BJ (cell line): ENCODE measurements at places on chromosomes 11 and 22.

DNA sequence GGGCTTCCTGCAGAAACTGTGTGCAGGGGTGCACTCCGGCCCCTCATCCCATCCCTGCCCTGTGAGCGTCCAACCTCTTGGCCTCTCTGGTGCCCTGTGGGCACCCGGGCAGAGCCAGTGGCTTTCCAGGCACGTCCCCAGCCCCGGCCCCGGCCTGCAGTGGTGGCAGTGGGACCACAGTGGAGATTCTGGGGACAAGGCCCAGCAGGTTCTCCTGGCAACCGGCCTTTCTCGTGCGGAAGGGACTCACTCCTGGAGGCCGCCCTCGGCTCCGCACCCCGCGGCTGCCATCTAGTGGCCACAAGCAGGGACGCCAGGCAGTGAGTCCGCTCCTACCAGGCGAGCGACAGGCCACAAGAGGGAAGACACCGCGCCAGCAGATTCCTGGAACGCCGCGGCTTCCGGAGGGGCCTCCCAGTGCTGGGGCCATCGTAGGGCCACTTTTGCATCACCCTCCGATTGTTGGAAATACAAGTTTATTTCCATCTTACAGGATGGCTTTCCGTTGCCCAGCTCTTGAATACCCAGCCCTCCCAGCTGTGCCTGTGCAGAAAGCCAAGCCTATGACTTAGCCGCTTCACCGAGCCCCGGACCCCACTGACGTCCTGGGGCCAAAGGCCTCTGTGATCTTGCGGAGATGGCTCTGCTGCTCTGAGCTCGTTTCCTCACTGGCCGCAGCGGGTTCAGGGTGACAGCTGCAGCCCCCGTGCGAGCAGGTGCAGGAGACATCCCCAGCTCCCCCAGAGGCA is 357.3 kb downstream of the CTTN start:
- peak; percentile 4 for DNase-seq

DNA sequence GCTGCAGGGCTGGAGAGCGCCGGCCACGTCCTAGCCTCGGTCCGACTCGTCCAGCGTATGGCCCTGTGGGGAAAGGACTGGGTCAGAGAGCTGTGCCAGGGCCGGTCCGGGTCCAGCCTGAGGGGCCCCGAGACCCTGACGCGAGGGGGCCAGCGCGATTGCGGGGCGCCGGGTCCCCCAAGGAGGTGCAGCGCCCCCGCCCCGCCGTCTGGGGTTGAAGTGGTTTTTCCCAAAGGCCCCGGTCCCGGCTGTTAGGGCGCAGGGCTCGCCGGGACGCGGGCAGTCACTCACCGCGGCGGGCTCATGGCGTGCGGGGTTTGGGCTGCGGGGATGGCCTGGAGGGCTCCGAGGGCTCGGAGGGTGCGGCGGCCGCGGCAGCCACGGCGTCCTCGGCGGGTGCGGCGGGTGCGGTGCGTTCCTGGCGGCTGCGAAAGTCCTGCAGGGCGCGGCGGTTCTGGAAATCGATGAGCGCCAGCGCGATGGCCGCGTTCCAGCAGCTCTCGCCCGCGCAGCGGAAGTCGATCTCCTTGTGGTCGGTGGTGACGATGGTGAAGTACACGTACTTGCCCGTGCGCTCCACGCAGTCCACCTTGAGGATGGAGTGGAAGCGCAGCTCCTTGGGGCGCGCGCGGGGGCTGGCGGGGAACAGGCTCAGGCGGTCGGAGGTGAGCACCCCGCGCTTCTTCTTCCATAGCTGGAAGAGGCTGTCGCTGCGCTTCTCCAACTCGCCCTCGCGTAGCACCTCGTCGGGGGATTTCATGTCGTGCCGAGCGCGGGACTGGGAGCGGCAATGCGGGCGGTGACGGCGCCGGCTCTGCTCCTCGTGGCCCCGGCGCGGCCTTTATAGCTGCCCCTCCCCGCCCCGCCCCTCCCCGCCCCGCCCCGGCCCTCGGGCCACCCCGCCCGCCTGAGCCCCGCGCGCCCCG is at the start of gene PHLDA2:
PHLDA2 (minus strand) TSS at position 816 of the 926 bp plus-strand sequence; CDS start at position 760, 56 bp downstream.
- DNase-seq, result no peak

DNA sequence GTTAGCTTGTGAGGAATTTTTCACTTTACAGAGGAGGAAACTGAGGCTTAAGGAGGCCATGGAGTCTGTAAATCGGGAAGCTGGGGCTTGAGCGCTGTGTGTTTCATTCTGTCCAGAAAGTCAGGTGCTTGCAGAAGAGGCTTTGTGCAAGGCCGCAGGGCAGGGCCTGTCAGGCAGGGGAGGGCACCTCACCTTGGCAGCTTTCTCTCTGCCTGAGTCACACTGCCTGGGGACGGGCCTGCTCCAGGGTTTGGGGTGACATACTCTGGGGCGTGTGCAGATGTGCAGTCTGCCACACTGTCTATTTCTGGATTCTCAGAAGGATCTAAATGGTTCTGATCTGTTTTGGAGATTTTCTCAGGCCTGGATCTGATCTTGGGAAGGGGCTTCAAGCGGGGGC is 8.4 kb downstream of the INCENP start:
- DNase-seq, result no peak

- DNase-seq, result no peak
Observed at GRCh38 chr11:31807799-31808667, 3.1 kb downstream of the PAX6 start.

DNA sequence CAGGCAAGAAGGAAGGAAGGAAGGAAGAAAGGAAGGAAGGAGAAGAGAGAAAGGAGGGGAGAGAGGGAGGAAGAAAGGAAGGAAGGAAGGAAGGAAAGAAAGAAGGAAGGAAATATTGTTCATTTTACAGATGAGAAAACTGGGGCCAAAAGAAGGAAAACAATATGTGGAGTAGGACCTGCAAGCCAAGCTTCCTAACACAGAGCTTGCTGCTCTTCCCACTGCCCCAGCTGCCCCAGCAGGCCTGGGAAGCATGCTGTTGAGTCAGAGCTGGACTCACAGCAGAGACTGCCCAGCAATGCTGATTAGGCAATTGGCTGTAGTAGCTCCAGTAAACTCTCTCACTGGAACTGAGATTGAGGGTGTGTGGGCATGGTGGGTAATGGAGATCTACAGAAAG is 42.6 kb upstream of the SMCO4 start:
- peak; percentile 19 for DNase-seq

DNA sequence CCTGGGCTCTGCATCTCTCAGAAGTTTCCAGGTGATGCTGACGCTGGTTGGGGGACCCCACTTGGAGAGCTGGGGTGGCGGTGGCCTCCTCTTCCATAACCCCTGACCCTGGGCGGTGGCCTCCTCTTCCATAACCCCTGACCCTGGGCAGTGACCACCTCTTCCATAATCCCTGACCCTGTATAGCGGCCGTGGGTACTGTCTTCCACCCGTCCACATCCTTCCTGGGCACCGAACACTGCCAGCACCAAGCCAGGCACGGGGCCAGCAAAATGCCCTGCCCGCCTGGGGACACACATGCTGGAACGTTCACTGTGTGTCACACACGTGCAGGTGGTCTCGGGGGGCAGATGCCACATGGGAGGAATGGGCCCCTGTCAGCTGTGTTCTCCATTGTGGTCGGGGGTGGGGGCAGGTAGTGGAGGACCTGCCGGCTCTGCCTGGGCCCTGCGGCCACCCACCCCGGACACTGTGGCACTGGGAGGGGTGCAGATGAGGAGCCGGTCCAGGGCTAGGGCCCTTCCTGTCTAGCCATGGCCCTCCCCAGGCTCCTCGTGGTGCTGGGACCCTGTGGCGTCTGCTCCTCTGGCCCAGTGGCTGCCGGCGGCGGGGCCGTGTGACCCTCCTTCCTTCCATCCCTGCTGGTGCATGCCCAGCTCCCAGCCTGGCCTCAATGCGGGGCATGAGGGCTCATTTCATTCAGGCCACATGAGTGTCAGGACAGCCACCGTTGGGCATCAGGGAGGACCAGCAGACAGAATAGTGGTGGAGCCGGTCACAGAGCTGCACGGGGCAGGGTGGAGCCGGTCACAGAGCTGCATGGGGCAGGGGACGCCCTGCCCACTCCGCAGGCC is 10.8 kb downstream of the BRSK2 start:
- no peak for DNase-seq

GRCh38 chr11:119356349-119357031 is 10.0 kb upstream of the MFRP start:
- no peak for DNase-seq

- no peak for DNase-seq
Observed at GRCh38 chr11:66492161-66492865, 12.1 kb downstream of the DPP3 start.

- DNase-seq, result no peak
Observed at GRCh38 chr22:27667121-27667843, 134.3 kb downstream of the MN1 start.

DNA sequence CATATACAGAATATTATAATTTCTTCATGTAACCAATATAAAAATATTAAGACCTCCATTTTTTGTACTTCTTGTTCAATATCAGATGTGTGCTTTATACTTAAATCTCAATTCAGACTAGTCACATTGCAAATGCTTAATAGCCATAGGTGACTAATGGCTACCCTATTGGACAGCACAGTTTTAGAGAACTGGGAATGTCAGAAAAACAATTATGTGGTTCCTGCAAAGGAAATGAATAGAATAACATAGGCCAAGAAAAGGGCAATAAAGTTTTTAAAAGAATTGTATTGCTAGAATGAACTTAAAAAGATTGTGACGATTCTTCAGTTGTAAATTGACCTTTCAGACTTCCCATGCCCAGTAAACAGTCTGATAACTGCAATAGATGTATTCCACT is 843.0 kb downstream of the METTL15 start:
- no peak for DNase-seq

GRCh38 chr11:79066456-79067351 is 374.1 kb downstream of the TENM4 start:
- no peak for DNase-seq

- DNase-seq, result no peak
Observed at GRCh38 chr11:47766509-47767227, 473 bp downstream of the FNBP4 start.

- DNase-seq, result no peak
Observed at GRCh38 chr22:20948450-20948849, 18.6 kb upstream of the AIFM3 start.

DNA sequence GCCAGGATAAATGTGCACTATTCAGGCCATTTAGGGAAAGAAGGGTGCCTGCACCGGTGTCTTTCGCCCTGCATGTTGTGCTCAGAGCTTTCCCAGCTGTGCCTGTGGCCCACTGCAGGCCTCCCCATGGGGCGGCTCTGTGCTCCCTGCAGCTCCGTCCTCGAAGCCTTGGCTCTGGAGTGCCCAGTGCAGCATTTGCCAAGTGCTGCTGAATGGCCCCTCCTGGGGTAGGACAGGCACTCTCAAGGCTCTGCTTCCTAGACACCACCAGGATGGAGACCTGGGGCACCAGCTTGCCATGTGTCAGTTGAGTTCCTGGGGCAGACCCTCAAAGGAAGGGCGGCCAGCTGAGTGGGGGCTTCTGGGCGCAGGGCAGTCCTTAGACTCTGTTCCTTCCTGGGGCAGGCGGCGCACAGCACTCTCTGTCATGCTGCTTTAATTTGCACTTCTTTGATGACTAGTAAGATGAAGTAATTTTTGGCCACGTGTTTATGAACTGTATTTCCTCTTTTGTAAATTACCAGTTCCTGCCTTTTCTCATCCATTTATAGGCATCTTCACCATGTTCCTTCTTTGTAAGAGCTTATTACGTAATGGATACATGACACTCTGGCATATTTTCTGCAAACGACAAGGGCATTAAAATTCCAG is 32.1 kb upstream of the GNB1L start:
- peak; percentile 81 for DNase-seq

DNA sequence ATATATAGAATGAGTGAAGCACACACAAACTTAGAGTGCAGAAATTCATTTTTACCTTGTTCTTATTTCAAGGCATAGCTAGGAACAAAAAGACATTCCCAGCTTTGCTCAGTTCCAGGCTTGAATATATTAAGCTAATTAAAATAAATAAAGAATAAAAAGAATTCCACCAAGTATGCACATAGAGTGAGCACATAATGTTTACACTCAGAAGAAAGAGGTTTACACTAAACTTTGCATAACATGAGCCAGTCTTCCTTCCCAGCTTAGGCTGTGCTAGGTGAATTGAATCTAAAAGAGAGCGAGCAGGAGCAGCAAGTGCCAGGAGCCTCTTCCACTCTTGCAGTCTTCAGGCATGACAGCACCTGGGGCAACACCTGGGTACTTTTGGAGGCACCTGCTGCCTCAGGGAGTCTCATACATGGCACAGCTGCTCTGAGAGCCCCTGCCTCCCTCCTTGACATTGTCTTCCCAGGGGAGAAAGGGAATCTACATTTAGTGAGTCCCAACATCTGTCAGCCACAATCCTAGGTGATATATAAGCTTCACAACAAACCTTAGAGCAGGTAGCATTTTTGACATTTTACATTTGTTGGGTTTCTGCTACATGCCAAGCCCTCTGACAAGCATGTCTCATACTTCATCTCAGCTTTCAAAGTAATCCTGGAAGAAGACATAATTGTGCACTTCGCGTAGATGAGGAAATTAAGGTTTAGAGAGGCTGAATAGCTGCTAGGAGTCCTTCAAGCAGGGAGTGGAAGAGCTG is 732.7 kb upstream of the TENM4 start:
- DNase-seq, result no peak

DNA sequence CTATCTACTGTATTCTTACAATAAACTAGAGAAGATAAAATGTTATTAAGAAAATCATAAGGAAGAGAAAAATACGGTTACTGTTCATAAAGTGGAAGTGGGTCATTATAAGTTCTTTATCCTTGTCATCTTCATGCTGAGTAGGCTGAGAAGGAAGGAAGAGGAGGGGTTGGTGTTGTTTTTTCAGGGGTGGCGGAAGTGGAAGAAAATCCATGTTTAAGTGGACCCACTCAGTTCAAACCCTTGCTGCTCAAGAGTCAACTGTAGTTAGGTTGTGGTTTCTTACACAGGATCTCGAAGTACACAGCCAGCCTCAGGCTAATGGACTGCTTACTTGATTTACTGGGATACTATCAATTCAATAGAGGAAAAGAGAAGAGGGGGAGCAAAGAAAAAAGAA is 63.1 kb downstream of the PIWIL4 start:
- DNase-seq, result no peak

- DNase-seq, result no peak
Observed at GRCh38 chr22:34019190-34019845, 99.0 kb upstream of the LARGE1 start.
